ENCODE measurements at places on chromosomes 11 and 22. TPM values are rescaled to one million over a fixed set of nuclear protein-coding genes. Genes with fewer than 3 reads are reported as not detected.

The OR51B4 gene
- not detected for total RNA-seq

The SAA2 gene
- total RNA-seq = 2.6 TPM

The C2CD3 gene
- total RNA-seq = 11.9 TPM

The RASGRP2 gene
- total RNA-seq = 19.3 TPM

The YAP1 gene
- 73.6 TPM for total RNA-seq

The SHISA8 gene
- 1.4 TPM for total RNA-seq

The SYTL2 gene
- total RNA-seq = 3.9 TPM

The ZNF143 gene
- 21.6 TPM for total RNA-seq

The CARD18 gene
- not detected for total RNA-seq

The MAPK8IP2 gene
- 0.47 TPM for total RNA-seq

The NR1H3 gene
- 20.6 TPM for total RNA-seq

The PRRG4 gene
- 0.28 TPM for total RNA-seq

All from heart right ventricle (tissue), 16 donors.